ENCODE measurements at places on chromosomes 7 and 10.

GRCh38 chr10:70124415-70124814 lies 8.2 kb downstream of the AIFM2 start:
- no peak for DNase-seq

- no peak for DNase-seq
Measured at GRCh38 chr7:30799206-30799975, 28.2 kb downstream of the MINDY4 start.

DNA sequence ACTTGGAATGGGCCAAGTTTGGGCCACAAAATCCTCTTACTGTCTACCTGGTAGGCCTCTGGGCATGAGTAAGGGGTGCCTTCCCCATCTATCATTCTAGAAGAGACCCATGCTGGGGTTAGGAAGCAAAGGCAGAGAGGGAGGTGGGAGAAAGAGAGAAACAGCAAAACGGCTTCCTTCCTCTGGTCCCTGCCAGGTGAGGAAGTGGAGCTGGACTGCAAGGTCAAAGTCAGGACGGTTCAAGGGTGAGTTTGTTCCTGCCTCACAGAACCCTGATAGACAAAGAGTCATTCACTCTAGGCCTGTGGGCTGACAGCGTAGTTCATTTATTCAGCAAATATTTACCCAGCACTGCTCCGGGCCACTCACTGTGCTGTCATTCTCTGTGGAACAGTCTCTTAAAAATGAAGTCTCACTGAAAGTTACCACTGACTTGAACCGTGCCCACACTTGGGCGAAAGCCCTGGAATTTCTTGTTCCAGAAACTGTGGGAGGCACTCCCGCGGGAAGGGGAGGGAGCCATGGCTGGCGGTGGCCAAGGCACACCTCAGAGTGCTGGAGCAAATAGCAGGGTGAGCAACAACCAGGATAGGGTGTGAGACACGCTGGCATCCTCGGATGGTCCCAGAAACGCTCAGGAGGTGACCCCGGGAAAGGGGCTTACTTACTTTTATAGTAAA lies 26.2 kb upstream of the ECHDC3 start:
- DNase-seq = no peak

- DNase-seq = no peak
Measured at GRCh38 chr7:122369756-122370155, 65.2 kb upstream of the FEZF1 start.

- no peak for DNase-seq
Measured at GRCh38 chr7:137546671-137547070, 203.1 kb upstream of the PTN start.

GRCh38 chr10:129108378-129108777 lies 358.7 kb upstream of the MGMT start:
- DNase-seq = no peak

DNA sequence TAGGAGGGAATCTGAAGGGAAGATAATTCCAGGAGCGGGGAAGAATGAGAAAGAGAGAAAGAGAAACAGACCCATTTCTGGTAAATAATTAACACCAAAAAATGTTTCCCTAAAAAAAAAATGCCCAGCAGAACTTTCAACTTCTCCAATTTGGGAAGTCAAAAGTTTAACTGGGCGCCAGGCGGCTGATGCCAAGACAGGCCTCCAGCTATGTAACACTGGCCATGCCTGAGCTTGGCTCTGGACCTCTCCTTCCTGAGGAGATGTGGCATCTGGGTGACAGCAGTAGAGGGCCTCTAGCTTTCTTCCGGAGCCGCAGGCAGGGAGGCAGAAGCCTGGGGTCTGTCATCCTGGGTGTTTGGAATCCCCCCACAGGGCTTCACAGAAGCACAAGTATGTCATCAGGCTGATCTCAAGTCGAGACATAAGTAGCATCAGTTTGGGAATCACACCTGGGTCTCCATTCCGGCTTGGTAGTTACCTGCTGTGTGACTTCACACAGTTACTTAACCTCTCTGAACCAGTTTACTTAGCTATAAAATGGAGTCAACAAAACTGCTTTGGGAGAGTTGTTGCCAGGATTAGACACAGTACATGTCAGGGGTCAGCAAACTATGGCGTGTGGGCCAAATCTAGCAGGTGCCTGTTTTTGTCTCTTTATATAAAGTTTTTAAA lies 50.5 kb upstream of the TCF7L2 start:
- DNase-seq = no peak
